CD4-positive, alpha-beta T cell treated with Interleukin-15 for 4 hours (primary cell): ENCODE measurements at places on chromosomes 16 and 17.

GRCh38 chr16:1938316-1938715 is 4.7 kb downstream of the MSRB1 start:
- DNase-seq, result no peak

DNA sequence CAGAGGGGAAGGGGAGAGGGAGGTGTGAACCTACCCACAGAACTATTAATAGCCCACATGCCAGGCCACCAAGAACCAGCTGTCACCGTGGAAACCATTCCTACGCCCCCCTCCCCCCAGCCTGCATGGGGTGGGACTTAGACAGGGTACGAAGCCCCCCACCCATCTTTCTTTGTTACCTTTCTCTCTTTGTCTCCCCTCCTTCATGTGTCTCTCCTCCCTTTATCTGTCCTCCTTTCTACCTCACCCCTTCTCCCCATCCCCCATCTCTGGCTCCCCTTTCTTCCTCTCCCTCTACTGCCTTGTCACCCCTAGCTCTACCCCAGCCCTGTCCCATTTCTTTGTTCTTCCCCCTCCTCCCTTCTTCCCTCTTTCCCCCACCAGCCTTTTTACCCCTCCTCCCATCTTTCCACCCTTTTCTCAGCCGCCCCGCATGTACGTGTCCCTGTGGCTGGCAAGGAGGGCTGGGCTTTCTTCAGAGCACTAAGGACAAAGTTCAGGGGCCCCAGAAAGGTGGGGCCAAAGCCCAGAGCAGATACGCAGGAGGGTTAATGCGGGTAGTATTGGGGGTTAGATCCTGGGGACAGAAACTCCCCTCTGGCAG is 8.0 kb downstream of the THRA start:
- DNase-seq, result no peak

- no peak for DNase-seq
Observed at GRCh38 chr16:85399583-85400284, 213.4 kb upstream of the GSE1 start.

- DNase-seq, result no peak
Observed at GRCh38 chr17:58699771-58700170, 7.4 kb downstream of the RAD51C start.

GRCh38 chr17:61856035-61856434 is 7.3 kb downstream of the BRIP1 start:
- no peak for DNase-seq

DNA sequence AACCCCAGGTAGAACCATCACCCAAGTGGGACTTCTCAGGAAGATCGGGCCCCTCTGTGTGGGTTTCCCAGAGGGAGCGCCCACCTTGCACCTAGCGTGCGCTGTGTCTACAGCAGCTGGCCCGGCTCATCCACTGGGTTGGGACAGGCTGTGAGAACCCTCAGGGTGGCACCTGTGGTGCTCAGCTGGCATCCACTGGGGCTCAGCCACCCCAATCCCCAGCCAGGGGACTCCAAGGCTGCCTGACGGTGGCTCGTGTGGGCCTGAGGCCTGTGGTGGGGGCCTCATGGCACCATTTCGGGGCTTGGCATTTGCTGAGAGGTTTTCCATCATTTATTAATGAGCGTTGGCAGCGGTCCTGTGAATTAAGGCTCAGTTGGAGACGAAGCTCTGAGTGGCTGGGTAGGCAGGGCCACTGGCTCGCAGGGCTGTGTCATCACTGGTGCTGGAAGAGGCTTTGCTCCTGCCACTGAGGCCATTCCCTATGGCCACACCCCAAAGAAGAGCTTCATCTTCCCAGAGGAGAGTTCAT is 28.5 kb downstream of the CACNG4 start:
- DNase-seq, result no peak

- no peak for DNase-seq
Observed at GRCh38 chr16:50441486-50442157, 72.8 kb upstream of the BRD7 start.

DNA sequence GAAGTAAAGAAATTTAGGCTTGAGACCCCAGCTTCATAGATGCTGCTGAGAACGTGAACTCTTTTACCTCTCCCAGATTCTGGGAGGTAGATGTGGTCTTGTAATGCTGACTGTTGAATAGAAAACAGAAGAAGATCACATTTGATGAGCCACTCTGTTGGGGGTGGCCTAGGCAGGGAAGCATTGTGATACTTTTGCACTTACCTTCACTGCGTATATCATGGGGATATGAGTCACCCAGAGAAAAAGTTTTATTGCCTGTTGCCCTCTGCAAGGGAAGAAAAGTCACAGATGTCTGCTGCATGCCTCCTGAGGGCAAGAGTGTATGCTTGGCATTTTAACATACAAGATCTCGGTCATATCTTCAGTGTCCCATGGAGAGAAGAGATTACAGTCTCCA is 365.4 kb downstream of the SNX29 start:
- no peak for DNase-seq

GRCh38 chr16:14013145-14013570 is 58.0 kb upstream of the MRTFB start:
- DNase-seq, result no peak

DNA sequence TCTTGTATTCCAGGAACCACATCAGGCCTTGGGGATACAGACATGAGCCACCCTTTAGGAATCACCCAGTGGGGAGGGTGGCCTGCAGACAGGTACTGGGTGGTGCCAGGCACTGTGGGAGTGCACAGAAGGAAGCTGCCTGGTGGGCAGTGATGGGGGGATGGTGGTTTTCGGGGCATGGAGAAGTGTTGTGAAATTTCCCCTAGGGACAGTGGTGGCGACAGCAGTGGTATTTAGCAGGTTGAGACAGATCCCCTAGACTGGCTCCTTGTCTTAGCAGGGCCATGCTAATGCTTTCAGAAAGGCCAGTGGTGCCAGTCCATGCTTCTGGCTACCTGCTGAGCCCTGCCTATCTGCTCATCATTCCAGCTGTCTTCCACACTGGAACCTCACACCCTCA is 129.6 kb downstream of the SPACA3 start:
- no peak for DNase-seq

DNA sequence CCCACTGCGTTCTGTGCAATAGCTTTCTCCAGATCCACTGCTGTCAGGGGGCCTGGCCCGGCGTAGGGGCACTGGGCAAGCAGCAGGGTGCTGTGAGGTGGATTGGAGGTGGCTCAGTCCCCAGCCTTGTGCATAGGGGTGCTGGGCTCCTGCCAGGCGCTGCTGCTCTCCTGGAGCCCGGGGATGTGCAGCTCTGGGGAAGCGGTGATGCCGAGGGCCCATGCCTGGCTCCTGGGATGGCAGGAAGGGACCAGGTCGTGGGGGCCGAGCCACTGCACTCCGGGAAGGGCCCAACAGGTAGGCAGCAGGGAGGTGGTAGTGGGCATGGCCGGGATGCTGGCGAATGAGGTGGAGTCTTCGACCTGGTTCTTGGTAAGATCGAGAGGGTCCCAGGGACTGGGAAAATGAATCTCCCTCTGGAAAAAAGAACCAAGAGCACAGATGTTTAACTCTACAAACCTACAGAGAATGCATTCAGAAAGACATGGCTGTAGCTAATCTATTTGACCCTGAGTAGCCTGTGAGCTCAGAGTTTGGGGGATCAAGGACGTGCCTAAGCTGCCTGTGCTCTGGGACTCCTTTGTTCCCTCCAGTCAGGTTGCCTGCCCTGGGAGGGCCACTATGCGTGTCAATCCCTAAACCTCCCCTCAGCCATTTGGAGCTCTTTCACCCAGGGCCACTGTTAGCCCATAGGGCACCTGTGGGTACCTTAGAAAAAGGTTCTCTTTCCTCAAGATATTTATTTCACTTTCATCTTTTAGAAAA is 6.6 kb upstream of the SUPT4H1 start:
- no peak for DNase-seq

DNA sequence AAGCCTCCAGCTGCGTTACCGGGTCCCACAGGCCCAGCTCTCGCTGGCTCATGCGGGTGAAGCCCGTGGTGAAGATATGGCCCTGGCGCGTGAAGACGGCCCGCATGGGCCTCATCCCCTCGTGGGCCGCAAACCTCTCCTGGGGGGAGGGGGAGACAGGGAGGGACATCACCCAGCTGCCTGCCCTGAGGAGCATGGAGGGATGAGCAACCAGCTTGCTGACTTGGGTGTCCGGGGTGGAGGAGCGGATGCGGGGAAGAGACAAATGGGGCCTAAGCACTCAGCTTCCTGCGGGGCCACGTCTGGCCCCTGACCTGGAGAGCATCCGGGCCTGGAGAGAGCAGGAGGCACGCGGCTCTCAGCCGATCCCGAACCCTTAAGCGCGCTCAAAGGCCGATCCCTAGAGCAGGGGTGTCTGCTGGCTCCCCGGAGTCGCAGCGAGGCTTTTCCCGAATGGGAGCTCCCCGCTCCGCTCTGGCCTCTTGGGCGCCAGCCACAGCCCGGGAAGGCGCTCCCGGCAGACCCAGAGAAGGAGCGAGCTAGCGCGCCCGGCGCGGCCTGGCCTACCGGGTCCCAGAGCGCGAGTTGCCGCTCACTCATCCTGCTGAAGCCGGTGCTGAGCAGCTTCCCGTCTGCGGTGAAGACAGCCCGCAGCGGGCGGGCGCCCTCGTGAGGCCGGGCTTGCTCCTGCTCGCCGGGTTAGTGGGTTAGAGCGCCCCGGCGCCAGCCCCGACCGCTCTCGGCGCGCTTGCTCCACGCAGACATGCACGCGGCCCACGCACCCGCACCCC is 5.0 kb downstream of the CORO6 start:
- peak; percentile 88 for DNase-seq

GRCh38 chr17:10775740-10776356 is 28.1 kb downstream of the TMEM238L start:
- DNase-seq, result no peak

DNA sequence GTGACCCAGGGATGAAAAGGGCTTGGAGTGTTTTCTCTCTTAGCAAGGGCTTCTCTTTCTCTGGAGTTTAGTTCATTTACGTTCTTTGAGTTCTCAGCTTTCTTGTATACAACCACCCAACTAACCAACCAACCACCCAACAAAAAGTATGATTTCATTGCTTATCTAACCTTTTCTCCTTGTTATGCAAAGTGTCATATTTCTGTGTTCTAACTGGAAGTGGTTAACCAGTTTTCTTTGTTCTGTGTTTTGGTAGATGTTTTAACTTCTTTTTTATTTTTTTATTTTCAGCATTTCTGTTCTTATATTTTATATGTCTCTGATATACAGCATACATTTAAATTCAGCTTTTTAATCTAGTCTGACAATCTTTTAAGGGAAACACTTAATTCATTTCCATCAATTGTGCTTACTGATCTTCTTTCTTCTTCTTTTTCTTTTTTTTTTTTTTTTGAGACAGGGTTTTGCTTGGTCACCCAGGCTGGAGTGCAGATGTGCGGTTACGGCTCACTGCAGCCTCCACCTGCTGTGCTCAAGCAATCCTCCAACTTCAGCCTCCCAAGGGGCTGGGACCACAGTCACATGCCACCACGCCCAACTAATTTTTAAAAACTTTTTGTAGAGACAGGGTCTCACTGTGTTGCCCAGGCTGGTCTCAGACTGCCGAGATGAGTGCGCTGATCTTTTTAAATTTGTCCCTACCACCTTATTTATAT is 29.6 kb downstream of the NLK start:
- DNase-seq, result peak; percentile 4

DNA sequence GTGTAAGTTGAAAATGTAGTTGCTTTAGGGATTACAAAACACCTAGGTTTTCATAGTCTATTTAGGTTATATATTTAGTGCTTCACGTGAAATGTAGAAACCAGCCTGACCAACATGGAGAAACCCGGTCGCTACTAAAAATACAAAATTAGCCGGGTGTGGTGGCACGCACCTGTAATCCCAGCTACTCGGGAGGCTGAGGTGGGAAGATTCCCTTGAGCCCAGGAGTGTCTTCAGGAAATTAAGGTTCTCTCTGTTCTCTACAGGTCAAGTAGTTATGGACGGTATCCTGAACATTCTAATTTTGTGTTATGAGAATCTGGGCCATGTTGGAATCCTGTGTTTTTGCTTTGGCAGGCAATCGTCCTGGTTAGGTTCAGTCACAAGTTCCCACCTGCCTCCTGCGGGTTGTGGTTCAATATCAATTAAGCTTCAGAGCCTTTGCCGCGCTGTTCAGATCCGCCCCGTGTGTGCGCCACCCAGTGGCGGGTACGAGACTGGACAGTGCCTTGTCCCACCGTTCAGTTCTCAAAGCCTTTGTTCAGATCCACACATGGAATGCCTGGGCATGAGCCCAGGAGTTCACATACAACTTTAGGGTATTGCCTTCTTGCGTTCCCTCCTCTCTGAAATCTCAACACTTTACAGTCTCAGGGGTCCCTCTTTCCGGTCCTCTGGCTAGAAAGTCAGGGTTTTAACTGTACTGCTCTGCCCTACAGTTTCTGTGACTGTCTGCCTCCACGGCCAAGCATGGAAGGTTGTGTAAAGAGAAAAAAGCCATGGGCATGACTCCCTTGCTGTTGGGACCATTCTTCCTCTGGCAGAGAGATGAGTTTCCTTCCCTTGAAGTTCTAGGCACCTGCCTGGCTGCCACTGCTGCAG is 41.7 kb downstream of the HEATR6 start:
- peak; percentile 73 for DNase-seq

DNA sequence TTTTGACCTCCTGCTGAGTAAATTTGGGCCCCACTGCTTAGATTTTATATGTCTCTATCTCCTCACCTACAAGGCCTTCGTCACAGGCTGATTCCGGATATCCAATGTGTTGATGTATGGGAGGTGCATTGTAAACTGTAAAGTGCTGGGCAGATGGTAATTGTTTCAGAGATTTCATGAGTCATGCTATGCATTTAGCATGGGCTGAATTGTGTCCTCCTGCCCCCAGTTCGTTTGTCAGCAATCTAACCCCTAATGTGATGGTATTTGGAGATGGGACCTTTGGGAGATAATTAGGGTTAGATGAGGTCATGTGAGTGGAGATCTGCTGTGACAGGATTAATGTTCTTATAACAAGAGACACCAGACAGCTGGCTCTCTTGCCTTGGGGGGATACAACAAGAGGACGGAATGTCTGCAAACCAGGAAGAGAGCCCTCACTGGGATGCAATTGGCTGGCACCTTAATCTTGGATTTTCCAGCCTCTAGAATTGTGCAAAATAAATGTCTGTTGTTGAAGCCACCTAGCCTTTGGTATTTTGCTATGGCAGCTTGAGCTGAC is 101.8 kb upstream of the NLRP1 start:
- no peak for DNase-seq

DNA sequence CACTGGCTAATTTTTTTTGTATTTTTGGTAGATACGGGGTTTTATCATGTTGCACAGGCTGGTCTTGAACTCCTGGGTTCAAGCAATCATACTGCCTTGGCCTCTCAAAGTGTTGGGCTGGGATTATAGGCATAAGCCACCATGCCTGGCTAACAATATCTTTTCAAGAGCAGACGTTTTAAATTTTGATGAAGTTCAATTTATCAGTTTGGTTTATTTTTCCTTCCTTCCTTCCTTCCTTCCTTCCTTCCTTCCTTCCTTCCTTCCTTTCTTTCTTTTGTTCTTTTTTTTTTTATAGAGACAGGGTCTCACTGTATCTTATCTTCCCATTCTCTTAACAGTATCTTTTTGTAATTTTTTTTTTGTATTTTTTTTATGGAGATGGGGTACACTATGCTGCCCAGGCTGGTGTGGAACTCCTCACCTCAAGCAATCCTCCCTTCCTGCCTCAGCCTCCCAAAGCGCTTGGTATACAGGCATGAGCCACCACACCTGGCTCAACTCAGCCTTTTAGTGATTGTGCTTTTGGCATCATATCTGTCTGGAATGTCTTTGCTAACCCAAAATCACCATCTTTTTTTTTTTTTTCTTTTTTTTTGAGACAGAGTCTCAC is 13.6 kb upstream of the GIP start:
- DNase-seq, result no peak
